Tibial artery (tissue), 4 donors: ENCODE measurements at places on chromosomes 2 and 18.

GRCh38 chr2:143608758-143609157 lies 479.5 kb downstream of the ARHGAP15 start:
- DNase-seq = no peak
- H3K4me1 ChIP-seq = peaks cover 6% of the 10 kb centered on the region
- no peaks in the 10 kb centered on the region for H3K27me3 ChIP-seq
- no peaks in the 10 kb centered on the region for H3K36me3 ChIP-seq
- H3K4me3 ChIP-seq = no peak overlapping the region

DNA sequence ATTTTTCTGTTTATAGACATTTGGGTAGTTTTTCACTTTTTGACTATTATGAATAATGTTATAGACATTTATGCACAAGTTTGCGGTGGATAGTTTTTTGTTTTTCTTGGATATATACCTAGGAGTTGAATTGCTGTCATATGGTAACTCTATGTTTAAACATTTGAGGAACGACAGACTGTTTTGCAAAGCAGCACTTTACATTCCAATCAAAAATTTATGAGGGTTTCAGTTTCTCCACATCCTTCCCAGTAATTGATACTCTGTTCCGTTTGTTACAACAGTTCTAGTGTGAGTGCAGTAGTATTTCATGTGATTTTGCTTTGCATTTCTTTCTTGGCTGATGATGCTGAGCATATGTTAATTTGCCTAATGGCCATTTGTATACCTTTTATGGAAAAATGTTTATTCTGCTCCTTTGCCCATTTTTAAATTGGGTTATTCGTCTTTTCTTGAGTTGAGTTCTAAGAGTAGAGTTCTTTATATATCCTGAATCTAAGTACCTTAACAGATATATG lies 617.3 kb upstream of the LRATD1 start:
- H3K36me3 ChIP-seq = no peaks in the 10 kb centered on the region
- H3K4me3 ChIP-seq = no peak overlapping the region
- H3K4me1 ChIP-seq = no peaks in the 10 kb centered on the region
- no peak overlapping the region for H3K27ac ChIP-seq
- no peaks in the 10 kb centered on the region for H3K27me3 ChIP-seq

- peaks cover 3% of the 10 kb centered on the region for H3K27me3 ChIP-seq
- H3K4me3 ChIP-seq = no peak overlapping the region
- no peaks in the 10 kb centered on the region for H3K36me3 ChIP-seq
- no peak for DNase-seq
These were observed 70.4 kb downstream of the ALPK2 start for GRCh38 chr18:58558471-58558870.

DNA sequence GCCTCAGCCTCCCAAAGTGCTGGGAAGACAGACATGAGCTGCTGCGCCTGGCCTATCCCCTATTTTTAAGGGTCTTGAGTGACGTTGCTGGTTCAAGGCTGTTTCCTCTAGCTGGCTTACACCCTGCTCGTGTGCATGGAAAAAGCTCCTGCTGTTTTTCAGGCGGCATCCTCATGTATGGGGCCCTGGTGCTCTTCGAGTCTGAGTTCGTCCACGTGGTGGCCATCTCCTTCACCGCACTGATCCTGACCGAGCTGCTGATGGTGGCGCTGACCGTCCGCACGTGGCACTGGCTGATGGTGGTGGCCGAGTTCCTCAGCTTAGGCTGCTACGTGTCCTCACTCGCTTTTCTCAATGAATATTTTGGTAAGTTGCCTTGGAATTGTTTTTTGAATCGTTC lies 22.0 kb upstream of the NFATC1 start:
- no peak overlapping the region for H3K27ac ChIP-seq
- no peak overlapping the region for H3K4me3 ChIP-seq
- peaks cover 41% of the 10 kb centered on the region for H3K36me3 ChIP-seq
- H3K27me3 ChIP-seq = no peaks in the 10 kb centered on the region
- no peaks in the 10 kb centered on the region for H3K4me1 ChIP-seq
